ENCODE measurements at places on chromosomes 4 and X. TPM values are rescaled to one million over a fixed set of nuclear protein-coding genes. Genes with fewer than 3 reads are reported as not detected.
A peak's percentile ranks its signal among the peaks of the same experiment; 100 is the strongest.

DNA sequence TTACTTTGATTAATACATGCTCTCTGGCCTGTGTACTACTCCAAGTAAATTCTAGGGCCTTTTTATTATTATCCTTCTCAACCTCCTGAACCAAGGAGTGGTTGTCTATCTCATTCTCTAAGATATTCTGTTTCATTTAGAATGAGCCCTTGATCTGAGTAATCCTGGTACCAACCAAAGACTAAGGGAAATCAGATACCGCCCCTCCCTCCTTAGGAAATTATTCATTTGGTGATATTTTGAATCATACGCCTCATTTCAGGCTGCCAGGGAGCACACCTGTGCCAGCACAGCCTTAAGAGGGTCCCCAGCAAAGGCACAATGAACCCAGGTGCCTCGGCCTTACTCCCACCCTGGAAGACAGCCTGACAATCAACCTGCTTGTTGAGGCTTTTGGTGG, 73.2 kb upstream of the STARD8 start:
- no peak for DNase-seq

DNA sequence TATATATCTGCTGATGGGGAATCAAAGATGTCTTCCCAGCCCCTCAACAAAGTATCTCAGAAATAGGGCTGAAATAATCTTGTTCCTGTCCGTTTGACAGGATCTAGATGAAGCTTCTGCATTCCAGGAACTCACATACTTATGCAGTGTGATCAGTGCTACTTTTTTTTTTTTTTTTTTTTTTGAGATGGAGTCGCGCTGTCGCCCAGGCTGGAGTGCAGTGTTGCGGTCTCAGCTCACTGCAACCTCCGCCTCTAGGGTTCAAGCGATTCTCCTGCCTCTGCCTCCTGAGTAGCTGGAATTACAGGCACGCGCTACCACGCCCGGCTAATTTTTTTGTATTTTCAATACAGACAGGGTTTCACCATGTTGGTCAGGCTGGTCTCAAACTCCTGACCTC, 36.4 kb downstream of the DHX15 start:
- DNase-seq = no peak

- no peak for DNase-seq
Measured at GRCh38 chr4:8185295-8185694, 13.8 kb upstream of the SH3TC1 start.

DNA sequence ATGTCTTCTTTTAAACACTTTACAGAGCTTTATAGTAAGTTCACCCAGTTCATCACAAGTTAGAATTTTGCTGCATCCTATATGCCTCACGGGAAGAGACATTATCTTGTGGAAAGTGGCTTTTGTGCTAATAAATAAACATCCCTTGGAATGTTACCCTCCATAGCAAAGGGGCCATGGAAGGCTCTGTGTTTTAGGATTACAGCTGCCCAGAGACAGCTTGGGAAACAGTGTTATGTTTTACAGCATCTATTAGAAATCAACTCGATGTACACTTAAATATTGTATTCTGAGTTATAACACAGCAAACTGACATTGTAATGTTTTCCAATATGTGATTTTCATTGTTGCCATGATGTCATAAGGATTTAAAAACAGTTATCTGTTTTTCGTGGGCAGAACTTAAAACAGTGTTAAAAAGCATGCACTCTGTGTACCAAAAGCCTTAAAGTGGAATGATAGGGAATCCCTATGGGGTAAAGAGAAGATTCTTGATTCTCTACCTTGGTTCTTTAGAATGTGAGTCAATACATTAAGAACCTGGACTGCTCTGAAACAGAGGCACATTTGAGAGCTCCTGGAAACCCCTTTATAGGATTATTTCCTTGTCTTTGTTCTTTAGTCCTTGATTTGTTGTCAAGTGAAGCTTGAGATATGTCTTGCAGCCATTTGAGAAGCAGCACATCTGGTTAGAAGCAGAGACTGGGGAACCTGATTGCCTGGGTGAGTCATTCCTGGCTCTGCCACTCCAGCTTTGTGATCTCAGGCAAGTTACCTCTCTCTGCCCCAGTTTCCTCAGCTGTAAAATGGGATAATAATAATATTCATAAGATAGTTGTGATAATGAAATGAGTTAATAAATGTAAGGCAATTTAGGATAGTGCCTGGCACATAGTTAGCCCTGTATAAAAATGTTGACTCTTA, 41.6 kb downstream of the ARHGAP10 start:
- no peak for DNase-seq

- no peak for DNase-seq
Measured at GRCh38 chr4:80360084-80360483, 24.6 kb downstream of the CFAP299 start.

- DNase-seq = no peak
Measured at GRCh38 chr4:78581618-78582017, 30.0 kb downstream of the ANXA3 start.

DNA sequence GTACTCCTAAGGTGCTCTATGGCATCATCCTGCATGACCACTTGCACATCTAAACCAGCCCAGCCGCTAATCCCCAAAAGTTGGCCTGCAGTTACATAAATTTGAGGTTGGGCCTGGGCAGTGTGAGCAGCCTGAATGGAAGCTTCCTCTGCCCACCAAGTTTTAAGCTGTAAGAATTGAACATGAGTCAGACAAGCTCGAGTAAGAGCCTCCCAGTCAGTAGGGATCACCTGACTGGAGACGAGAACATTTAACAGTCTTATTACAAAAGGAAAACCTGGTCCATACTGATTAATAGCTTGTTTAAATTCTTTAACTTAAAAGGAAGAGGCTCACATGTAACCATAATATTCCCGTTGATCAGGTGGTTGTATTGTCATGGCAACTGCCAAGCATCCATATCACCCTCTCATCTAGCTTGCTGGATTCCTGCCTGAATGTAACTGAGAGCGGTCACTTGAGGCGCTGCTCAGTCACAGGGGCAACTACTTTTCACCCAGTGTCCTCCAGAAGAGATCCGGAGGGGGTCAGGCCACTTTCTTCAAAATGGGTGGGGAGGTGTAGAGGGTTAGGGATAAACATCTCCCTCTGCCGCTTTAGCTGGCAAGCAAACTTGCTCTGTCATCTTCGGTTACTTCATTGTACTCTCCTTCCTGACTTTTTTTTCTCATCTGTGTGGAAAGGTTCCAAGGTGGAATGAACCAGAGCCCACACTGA, 56.6 kb upstream of the WDR1 start:
- no peak for DNase-seq

- DNase-seq = no peak
Measured at GRCh38 chrX:8841911-8842310, 40.7 kb upstream of the FAM9A start.

DNA sequence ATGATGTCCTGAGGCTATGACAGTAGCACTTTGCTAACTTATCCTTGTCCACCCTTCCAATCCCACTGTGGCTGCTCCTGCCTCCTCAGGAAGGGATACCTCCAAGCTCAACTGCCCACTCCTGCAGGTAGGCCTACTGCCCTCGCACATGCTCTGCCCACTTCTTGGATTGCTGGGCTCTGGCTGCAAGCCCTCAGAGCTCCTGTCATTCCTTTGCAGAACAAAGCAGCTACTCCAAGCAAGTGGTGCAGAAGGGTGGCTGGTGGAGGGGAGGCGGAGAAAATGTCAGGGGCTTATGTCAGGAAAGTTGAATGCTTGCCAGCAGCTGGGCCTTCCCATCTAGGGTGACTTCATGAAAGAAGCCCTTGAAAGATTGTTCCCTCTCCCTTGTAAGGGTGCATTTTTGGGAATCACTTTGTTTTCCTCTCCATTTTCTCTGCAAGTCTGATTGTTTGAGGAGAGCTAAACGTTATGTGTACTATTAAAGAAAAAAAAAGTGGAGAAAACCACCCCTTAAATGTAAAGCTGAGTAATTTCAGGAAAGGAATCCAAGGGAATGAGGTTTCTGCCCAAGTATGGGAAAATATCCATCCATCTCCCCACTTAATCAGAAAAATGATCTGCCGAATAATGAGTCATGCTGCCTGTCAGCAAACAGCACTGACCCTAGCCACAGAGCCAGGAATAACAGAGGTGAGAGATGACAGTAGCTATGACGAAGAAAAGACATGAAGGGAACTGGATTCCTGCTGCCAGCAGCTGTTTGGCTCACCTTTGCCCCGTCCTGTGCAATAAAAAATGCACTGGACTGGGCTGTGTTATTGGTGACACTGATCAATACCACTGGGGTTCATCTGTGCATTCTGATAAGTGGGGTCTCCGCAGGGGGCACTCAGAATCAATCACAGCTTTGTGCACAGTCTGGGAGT, 102.0 kb downstream of the RTL5 start:
- no peak for DNase-seq

DNA sequence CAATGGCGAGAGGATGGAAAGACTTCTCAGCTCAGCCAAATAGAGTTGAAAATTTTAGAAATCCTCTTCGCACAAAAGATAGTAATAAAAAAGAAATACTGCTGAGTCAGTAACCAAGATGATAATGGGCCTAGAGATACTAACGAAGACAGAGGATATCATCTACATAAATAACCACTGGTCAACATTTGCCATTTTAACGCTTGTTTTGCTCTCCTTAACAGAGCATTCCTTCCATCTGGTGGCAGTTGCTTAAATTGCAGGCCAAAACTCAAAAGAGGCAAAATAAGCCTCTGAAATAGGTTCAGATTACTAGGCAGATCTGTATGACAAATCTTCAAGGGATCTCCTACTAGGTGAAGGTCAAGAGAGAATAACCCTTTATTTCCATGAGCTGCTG, 51.7 kb upstream of the MCF2 start:
- DNase-seq = no peak

DNA sequence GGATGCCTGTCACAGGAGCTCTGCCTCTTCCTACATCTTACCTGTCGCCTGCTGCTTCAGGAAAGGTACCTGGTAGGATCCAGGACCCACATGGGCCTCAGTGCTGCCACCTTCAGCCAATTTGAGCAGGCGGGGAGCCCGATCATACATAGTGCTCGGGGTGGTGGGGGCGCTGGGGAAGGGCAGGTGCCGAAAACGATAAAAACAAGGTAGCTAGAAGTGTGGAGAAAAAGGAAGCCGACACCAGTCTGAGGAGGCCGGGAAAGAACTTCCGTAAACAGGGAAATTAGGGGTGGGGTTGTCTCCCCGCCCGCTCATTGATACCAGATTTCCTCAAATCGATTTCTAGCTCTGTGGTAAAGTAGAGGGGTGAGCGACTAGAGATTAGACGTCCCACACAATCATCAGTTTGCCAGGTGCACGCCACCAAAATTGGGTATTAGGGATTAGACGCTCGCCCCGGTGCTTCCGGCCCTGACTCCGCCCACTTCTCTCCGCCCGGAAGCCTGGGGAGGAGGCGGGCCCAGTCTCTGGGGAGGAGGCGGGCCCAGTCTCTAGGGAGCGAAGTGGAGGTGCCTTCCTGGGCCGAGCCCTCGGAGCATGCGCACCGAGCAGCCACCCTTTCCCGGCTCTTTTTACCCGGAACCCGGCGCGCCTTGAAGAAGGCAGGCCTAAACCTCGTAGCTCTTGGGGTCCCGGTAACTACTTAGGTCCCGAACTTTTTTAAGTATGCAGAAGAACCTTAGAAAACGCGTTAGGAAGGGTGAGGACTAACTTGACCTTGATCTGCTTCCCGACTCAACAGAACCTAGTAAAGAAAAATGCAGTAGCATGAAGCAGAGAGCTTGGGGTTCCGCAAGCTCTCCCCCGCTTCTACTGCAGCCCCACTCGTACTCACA, at the start of gene STPG2:
Gene STPG2 (minus strand): TSS at position 476 of the 899 bp plus-strand sequence.
- DNase-seq = peak; percentile 96

Gene POLR2B
- 72.5 TPM for total RNA-seq

Gene MID1
- total RNA-seq = not detected

Gene GPAT3
- 2.9 TPM for total RNA-seq

Gene MAGEB10
- not detected for total RNA-seq

Gene SLC39A8
- total RNA-seq = 18.0 TPM

Data from CD4-positive, alpha-beta T cell (primary cell).